ENCODE measurements at places on chromosomes 5 and 9.

- DNase-seq = no peak
Observed at GRCh38 chr5:31561946-31562345, 29.8 kb downstream of the C5orf22 start.

DNA sequence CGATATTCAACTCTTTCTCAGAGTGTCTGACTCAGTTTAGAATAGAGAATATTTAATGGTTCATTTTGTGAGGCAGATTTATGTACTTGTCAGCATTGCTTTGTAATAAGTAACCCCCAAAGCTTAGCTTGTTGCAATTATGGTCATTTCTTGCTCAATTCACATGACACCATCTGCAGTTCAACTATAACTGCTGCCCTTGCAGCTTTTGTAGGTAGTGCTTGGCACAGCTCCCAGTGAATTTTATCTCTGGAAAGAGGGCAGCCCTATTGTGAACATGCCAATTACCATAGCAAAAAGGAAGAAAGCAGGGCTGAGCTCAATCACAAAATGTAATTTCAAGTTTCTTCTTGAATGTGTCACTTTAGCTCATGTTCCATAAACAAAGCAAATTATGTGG, 1587.7 kb upstream of the ACO1 start:
- DNase-seq = no peak

DNA sequence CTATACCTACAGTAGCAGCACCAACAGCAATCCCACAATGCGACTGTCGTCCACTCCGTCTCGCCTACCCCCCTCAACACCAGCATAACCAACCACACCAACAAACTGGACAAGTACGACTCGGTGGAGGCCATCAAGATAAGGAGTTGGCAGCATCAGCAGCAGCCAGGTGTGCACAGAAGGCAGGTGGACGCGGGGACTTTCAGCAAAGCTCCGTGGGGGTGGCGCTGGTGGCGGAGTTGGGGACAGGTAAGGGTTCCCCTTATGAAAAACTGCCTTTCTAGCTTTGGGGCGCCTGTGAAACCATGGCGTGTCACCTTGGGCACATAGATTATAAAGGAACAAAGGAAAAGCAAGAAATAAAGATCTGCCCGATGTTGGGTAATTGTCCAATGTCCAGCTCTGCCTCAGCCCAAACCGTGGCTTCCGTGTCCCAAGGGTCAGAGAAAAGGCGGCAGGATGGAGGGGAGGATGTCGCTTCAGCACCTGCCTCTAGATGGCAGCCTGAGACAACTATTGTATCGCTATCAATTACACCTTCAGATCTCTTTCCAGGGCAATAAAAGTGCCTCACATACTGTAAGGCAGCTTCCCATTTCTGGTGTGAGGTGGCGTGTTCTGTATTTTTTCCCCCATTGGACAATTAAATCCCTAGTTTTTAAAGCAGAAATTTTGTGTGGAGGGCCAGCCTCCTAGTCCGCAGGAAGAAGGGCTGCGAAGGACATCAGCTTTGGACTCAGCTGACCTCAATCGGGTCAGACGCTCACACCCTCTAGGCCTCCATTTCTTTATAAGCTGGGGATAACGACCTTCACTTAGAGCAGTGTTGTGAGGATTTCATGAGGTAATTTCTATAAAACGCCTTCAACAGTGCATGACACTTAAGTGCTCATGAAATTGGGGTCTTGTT, 58.8 kb downstream of the MTRR start:
- peak; percentile 25 for DNase-seq

- DNase-seq = no peak
Observed at GRCh38 chr5:132204371-132205135, 23.1 kb downstream of the P4HA2 start.

- no peak for DNase-seq
Observed at GRCh38 chr5:125719681-125720347, 703.4 kb upstream of the GRAMD2B start.

DNA sequence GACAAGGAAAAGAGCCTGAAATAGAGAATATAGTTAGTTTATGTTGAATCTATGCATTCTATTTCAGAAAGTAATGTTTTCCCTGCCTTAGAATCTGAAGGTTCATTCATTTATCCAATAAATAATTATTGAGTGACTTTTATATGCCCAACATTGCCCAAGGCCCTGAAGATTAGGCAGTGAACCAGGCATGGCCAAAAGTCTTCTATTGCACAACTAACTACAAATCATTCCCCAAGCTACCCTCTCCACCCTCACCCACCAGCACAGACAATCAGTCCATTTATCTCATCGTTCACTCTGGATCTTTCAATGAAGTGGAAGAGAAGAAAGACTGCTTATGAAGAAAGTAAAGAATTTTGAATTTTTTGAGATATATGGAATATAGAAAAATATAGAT, 268.4 kb downstream of the PLK2 start:
- no peak for DNase-seq

GRCh38 chr9:127580366-127580765, 31.7 kb upstream of the STXBP1 start:
- DNase-seq = no peak

- no peak for DNase-seq
Observed at GRCh38 chr5:40986666-40987065, 77.4 kb downstream of the C7 start.

- DNase-seq = no peak
Observed at GRCh38 chr9:99405359-99405758, 183.3 kb downstream of the SEC61B start.

DNA sequence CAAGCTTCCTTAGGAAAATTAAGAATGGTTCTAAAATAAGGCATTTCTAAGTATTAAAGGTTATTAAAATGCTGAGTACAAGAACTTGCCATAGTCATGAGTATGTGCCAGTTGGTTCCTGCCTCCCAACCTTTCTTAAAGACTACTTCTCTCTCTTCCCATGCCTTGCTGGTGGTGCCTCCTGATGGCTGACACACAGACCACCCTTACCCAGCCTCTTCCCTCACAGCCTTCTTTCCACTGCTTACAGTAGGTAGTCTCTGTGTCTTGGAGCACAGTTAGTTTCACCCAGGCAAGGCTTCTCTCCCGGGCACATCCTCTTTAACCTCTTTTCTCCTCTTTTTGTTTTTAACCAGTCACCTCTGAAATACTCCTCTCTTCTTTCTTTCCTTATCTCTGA, 20.6 kb upstream of the GPR150 start:
- DNase-seq = no peak

DNA sequence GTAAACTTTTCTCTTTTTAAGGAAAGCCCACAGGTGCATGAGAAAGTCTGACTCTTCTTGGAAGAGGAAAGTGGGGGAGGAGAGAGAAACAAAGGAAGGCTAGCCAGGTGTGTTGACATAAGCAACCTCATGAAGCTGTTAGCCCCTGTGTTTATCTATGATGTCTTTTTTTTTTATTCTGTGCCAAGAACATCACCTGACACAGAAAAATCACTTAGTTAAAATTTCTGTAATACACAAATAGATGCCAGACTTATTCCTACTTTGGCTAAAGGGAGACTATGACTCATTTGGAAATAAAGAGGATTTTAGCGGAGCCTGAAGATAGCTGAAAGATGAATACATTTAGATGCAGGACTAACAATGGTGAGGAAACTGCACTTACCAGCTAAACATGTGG, 58.3 kb downstream of the BAAT start:
- no peak for DNase-seq

- no peak for DNase-seq
Observed at GRCh38 chr5:62395210-62395950, 8.3 kb downstream of the DIMT1 start.

- DNase-seq = peak; percentile 11
Observed at GRCh38 chr5:39716532-39717028, 291.8 kb upstream of the DAB2 start.

GRCh38 chr5:36060420-36060887, 6.2 kb downstream of the UGT3A2 start:
- DNase-seq = no peak

- no peak for DNase-seq
Observed at GRCh38 chr9:4796988-4797853, 4.5 kb downstream of the RCL1 start.

DNA sequence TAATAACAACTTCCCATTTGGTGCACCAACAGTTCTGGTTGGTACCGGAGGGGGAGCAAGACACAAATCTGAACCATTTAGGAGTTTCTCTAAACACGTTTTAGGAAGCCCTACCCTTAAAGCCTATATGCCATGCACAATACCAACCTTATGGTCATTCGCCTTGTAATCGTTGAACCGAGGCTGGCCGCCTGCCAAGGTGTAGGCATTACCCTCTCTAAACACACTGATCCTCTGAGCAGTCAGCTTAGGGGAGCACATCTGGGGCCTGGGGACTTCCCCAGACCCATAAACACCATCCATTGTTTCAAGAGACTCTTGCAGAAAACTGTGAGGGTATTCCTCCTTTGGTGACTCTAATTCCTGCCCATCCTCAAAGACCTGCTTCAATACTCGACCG, 328 bp downstream of the GRXCR2 start:
- DNase-seq = no peak

- no peak for DNase-seq
Observed at GRCh38 chr5:84437673-84438315, 53.1 kb upstream of the EDIL3 start.

DNA sequence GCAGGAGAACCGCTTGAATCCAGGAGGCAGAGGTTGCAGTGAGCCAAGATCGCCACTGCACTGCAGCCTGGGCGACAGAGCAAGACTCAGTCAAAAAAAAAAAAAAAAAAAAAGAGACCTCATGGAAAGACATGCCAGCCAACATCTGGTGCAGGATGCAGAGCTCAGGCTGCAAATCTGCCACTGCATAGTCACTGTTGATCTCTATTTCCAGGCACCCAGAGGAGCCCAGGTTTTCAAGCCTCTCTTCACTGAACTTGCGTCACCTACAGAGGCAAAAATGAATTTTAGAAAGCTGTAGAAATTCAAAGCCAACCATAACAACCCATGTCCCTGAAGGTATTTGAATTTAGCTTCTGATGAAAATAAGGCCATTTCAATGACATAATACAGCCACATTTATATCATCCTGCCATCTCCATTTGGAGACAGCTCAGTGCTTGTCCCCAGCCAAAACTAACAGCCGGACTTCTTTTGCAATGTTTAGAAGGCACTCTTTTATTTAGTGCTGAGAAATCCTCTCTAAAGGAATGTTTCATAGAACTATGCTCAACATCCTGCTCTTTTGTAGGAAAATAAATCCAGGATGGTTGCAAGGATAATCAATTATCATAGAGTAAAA, 113.3 kb downstream of the SNX18 start:
- no peak for DNase-seq
